ENCODE measurements at places on chromosomes 3 and 15.
A peak's percentile ranks its signal among the peaks of the same experiment; 100 is the strongest.

DNA sequence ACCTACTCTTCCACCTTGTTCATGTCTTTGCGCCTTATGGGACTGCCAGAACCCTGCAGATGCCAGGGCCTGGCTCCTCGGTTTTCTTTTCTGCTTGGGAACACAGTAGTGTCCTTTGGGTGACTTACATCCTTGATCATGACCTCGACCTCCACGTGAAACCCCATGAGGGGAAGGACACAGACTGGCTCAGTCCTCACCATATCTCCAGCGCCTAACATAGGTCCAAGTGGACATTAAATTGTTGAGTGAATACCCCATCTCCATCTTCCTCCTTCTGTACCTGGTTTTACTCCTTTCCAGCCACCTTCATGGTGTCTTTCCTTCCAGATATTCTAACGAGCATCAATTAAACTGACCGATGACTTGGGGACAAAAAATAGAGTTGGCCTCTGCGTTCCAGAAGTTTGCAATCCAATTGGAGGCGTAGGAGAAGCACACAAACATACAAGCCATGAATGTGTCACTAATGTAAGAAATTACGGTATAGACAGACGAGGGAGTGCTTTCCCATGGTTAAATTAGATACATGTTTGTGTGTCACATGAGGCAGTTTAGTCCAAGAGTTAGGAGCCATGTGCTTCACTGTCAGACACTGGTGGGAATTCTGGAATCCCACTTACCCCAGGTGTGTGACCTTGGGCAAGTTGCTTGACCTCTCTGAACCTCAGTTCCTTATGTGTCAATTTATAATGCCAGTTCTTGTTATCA, 907 bp upstream of the HERC1 start:
- DNase-seq, result no peak

DNA sequence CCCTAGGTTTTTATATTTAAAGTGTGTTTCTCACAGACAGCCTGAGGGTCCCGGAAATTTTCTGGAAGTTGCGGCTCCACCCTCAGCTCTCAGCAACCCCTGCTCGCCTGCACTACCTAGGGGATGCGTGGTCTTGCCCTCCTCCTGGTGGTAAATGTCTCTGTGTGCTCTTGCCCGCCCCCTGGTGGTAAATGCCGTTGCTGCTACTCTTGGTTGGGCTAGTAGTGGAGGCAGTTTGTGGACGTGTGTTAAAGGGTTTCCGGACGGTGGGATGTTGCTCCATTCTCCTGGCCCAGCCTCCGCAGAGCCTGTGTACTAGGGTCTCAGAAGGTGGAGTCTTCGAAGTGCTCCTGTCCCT, 27.4 kb downstream of the STOML1 start:
- peak; percentile 86 for DNase-seq

GRCh38 chr3:186588632-186589031, 18.1 kb downstream of the DNAJB11 start:
- DNase-seq, result no peak

DNA sequence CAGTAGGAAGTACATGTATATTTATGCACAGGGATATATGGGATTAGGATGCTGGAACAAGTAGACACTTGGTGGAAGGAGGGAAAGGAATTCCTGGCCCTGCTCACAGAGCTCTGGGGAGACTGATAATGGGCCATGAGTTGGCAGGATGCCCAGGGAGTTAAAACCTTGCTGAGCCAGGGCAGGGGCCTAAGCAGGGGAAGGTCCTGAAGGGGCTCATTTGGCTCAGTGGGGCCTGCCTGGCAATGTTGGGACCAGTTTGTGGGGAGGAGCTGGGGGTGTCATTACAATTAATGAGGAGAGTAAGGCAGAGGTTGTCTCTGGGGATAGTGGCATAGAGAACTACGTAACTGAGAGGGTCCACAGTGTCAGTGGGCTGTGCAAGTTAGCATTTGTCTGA, 124.2 kb upstream of the ADPGK start:
- no peak for DNase-seq
